NCI-H2029 (cell line): ENCODE measurements at places on chromosomes 1 and 21.

DNA sequence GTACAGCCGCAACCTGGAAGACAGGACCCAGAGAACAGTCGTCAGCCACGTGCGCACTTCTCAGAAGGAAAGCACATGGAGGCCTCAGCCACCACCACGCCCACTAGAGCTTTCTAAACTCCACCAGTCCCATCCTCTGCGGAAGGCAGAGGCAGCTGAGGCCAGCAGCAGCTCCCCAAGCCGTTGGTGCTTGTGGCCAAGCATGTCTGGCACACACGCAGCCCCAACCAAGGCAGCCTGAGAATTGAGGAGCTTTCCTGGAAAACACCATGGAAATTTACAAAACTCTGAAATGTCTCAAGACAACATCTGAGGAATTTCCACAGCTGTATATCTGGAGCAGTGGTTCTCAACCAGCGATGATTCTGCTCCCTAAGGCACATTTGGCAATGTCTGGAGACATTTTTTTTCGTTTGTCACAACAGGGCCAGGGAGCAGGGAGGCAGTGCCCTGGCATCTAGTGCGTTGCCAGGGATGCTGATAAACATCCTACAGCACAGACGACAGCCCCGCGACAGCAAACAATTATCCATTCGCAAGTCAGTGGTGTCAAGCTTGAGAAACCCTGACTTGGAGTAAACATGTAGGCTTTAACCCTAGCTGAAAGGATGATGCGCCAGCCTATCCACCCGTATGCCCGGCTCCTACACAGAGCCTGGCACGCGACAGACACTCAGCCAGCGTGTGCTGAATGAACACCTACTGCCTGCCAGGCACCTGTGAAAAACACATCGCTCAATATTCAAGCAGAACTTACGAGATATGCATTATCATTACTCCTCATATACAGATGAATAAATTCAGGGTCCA lies 24.7 kb downstream of the NPHP4 start:
- no peak for DNase-seq

DNA sequence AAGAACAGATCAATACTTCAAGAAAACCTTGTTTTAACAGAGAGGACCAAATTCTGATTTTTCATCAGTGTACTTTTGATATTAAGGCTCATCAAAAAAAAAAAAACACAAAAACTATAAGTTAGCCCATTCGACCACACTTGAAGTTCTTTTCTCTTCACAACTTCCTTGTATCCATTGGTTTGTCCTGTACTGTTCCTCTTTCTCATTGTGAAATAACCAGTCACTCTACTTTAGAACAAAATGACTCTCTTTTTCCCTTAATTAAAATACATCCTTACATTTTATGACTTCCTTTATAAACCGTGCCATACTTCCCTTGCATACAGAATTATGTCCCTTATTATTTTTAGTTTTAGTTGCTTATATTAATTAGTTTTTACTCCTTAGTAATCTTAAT lies 8.4 kb downstream of the QSOX1 start:
- no peak for DNase-seq

DNA sequence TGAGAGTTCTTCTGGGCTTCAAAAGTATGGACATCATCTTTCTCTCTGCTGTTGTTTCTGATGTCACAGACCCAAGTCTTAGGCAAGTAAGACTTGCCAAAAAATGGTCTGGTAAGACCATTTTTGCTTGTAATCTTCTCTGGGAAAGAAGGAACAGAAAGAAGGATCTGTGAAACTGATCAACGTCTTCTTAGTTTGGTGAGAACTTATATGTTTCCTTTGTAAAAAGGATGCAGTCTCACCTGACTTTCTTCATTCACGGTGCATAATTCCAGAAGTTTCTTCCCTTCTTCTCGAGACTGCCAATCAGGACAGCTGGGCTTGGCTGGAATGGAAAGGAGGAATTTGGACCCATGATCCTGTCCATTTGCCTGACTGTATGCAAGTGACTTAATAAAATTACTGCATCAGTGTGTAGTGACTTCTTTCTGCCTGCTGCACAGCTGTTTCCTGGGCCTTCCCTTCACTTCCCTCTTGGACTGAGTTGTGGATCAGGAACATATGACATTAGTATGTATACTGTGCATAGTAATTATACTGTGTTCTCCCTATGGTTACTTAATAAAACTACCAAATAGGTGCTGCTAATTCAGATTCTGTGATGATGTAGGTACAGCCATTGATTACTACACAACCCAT lies 7.6 kb upstream of the DENND1B start:
- no peak for DNase-seq

GRCh38 chr1:242847390-242847993 lies 323.0 kb upstream of the PLD5 start:
- no peak for DNase-seq

- no peak for DNase-seq
Observed at GRCh38 chr21:32733356-32733755, 5.5 kb upstream of the SYNJ1 start.

DNA sequence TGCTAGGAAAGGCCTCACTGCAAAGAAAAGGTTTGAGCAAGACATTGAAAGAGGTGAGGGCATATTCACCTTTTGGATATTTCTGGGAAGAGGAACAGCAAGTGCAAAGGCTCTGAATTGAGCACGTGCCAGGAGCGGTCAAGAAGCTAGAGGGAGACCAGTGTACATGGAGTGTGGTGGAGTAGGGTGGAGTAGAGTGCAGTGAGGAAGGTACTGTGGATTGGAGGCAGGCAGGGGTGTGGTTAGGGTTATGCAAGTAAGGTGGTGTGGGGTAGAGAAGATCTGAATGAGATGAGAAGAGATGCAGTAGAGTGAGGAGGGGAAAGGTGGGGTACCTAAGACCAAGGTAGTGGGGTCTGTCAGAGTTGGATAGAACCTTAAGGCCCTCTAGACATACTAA lies 119.6 kb downstream of the OMA1 start:
- no peak for DNase-seq

DNA sequence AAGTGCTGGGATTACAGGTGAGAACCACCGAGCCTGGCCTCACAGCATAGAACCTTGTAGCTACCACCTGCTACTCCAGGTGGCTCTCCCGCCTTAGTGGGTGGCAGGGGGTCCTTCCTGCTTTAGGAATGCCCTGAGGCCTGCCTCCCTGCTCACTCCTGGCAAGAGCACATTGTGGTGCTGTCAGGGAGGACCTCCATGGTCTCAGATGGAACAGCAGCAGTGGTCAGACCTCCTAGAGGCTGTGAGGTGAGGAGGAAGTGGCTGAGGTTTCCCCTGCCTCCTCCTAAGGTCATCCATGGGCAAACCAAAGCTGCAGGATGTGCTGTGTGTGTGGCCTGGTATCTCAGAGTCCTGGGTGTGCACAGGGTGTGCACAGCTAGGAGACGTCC lies 6.7 kb downstream of the SOX13 start:
- no peak for DNase-seq

- DNase-seq: no peak
Observed at GRCh38 chr21:44920694-44921604, at the start of gene ITGB2. Gene ITGB2 (minus strand): TSS chr21:44920899. CDS start chr21:44910782, 10,117 bp downstream.

- DNase-seq: no peak
Observed at GRCh38 chr1:108611984-108612383, 48.9 kb downstream of the HENMT1 start.

- no peak for DNase-seq
Observed at GRCh38 chr1:74425676-74426075, 86.7 kb downstream of the LRRC53 start.

- no peak for DNase-seq
Observed at GRCh38 chr1:203281851-203282661, 23.3 kb upstream of the BTG2 start.

DNA sequence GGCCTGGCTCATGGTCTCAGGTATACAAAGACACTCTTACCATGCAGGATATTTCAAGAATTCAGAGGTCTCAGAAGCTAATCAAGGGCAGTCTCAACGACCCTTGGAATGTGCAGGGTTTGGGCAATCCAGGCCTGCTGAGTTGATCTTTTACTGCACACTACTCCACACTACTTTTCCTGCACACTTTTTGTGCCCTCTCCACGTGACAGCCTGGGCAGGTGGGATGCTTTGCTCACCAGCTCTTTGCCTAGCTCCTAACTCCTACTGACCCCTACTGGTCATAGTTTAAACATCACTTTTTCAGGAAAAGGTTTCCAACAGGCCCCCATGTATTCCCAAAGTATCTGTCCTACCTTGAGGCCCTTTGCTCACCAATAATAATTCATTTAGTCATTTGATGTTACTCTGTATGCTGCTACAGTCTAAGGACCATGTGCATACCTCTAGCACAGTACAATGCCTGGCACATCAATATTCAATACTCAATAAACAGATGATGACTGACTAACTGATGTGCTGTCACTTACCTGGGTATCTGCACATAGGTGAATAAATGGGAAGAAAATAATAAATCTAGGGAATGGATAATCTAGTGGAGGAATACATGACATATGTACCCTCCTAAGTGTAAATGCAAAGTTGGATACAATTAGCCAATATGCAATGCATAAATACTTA lies 9.6 kb downstream of the DUSP23 start:
- no peak for DNase-seq

GRCh38 chr1:236465231-236465958 lies 58.4 kb upstream of the LGALS8 start:
- no peak for DNase-seq

GRCh38 chr1:197468543-197469175 lies 200.6 kb downstream of the CRB1 start:
- no peak for DNase-seq

GRCh38 chr1:46248122-46248920 lies 758 bp downstream of the RAD54L start:
- peak; percentile 94 for DNase-seq

GRCh38 chr1:74470936-74471335 lies 41.5 kb downstream of the LRRC53 start:
- no peak for DNase-seq

- peak; percentile 73 for DNase-seq
Observed at GRCh38 chr1:55816456-55817426, 601.6 kb upstream of the USP24 start.
